ENCODE measurements at places on chromosomes 12 and 14.

DNA sequence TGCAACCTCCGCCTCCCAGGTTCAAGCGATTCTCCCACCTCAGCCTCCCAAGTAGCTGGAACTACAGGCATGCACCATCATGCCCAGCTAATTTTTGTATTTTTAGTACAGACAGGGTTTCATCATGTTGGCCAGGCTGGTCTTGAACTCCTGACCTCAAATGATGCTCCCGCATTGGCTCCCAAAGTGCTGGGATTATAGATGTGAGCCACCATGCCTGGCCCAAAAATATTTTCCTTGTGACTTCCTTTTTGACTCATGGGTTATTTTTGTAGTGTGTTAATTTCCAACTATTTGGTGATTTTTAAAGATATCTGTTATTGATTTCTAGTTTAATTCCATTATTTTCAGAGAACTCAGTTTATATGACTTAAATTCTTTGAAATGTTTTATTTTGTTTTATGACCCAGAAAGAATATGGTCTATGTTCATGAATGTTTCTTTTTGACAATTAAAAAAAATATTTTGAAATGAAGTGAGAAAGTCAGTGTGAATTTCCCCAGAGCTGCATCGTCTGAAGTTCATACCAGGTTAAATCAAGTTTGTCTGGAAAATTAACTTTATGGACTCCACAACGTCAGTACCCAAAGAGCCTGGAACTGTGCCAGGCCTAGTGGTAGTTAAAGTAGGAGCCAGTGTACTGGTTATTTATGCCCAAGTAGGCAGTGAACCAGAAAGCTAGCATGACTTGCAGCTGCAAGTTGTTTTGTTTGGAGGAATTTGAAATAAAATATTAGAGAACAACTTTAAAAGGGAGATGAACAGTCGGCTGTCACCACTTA, 2.8 kb upstream of the CDKL1 start:
- DNase-seq, result no peak

DNA sequence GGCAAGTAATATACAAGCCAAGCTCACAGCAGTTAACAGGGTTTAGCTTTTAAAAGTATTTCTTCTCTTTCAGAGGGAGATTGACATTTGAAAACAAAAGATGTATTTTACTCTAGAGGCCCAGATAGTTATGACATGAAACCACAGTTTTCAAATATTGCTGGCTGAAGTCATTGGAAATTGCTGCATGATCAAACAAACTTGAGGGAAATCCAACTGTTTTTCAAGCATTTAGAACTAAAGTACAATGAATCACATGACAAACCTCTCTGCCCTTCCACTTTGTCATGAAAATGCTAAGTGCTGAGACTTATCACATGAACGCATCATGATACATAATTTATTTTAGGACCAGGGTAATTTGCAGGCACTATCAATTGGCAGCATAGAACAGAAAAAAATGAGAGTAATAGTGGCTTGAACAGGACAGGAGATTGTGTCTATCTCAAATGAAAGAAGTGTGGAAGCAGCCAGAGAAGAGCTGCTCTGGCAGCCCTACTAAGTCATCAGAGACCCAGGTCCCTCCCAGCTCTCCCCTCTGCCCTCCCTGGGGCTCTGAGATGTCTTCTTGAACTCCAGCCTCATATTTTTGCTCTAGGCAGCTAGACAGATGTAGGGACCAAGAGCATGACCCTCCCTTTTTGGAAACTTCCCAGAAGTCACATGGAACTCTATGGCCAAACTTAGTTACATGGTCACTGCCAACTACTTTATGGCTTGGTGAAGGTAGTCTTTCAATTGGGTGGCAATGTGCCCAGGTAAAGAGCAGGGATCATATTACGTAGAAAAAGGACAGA, 90.1 kb upstream of the PELI2 start:
- no peak for DNase-seq

GRCh38 chr14:89490466-89490865, 73.4 kb upstream of the FOXN3 start:
- no peak for DNase-seq

DNA sequence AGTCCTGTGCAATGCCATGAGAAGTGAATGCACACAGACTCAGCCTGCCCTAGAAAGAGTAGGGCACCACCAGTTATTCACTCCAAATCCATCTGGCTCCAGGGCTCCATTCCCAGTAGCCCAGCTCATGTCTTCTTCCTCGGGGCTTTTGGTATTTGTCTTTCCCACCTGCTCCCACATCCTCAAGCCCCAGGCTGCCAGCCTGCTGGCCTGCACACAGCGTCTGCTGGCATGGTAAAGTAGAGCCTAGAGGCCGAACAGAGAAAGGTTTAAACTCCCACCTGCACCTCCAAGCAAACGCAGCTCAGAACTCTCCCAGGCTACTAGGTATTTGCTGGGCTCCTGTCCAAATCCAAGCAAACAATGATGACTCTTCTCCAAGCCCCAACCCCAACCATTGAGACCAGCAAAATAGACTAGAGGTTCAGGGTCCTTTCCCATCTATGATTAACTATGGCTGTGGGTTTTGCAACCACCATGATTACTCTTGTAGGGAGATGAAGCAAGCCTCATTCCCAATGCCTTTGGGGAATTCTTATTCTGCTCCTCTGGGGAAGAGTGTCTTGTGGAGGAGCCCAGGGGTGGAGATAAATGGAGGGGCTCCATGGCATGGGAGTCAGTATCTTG, 5.2 kb upstream of the VDR start:
- no peak for DNase-seq

- no peak for DNase-seq
These were observed 45.5 kb downstream of the PPM1A start for GRCh38 chr14:60294411-60295069.

- DNase-seq, result no peak
These were observed 129.9 kb downstream of the TMEM30B start for GRCh38 chr14:61151251-61151650.

GRCh38 chr14:22488522-22489243, 100.3 kb downstream of the DAD1 start:
- no peak for DNase-seq

- DNase-seq, result no peak
These were observed 173.8 kb downstream of the BCL11B start for GRCh38 chr14:99098199-99098598.
